ENCODE measurements at places on chromosomes 1 and 21.

GRCh38 chr1:173405834-173406233 is 71.3 kb upstream of the PRDX6 start:
- DNase-seq: no peak

DNA sequence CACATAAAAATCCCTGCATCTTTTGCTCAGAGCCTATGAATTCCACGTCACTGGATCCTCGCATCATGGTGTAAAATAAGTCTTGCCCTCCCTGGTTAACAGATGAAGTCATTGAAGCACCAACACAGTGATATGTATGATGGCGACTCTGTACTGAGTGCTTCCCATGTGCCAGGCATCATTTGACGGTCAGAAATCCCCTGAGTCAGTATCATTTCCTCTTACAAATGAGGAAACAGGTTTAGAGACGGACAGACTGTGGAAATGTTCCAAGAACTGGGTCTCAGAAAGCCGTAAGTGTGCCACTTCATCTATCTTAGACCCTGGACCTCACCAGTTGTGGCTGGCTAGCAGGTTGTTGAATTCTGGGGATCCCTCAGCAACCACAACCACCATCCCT is 5.1 kb upstream of the OLFML2B start:
- no peak for DNase-seq

- no peak for DNase-seq
These were observed 2.4 kb upstream of the B4GALT3 start for GRCh38 chr1:161179698-161180097.

- DNase-seq: no peak
These were observed 264.3 kb upstream of the PLD5 start for GRCh38 chr1:242788771-242789170.

DNA sequence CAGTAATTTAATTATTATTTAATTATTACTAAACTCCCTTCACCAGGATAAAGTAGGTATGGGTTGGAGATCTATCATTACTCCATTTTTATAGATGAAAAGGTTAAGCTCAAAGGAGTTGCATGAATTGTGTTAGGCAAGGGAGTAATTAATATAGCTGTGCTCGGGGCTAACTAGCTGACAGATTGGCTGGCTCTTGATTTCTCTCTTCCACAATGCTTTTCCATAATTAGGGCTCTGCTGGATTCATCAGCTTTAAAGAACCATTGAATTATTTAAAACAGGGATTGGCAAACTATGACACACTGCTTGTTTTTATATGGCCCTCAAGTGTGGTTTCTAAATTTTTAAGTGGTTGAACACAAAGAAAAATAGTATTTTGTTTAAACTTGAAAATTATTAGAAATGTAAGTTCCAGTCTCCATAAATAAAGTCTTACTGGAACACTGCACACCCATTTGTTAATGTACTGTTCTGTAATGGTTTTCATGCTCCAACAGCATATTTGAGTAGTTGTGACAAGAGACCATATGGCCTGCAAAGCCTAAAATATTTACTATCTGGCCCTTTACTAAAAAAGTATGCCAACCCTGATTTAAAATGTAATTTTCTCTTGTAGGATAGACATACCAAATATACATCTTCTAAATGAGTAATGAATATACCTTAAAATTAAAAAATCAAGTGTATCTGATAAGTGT is 76.4 kb downstream of the GDAP2 start:
- no peak for DNase-seq

DNA sequence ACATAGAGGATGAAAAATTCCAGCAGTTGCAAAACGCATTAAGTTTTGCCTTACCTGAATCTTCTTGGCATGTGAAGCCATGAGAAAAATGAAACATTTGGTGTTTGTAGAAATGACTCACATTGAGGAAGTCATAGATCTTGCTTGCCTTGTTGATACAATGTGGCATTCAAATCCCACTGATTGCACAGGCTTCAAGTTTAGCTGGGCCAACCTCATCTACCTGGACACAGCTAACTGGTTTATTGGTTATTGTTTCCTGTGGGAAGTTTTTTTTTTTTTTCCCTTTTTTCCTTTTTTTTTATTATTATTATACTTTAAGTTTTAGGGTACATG is 168.9 kb upstream of the C21orf91 start:
- no peak for DNase-seq

- DNase-seq: no peak
These were observed 155.5 kb downstream of the OMA1 start for GRCh38 chr1:58391056-58391455.

Measured in testis (tissue), 5 donors.